ENCODE measurements at places on chromosomes 11 and 22. TPM values are rescaled to one million over a fixed set of nuclear protein-coding genes. Genes with fewer than 3 reads are reported as not detected.

RASGRP2 gene
- total RNA-seq: 1.1 TPM

CALCA gene
- total RNA-seq: not detected

GTF2H1 gene
- 33.9 TPM for total RNA-seq

TSPAN18 gene
- total RNA-seq: 2.3 TPM

OR6T1 gene
- total RNA-seq: not detected

All from esophagus mucosa (tissue), 1 donor.